Stimulated activated CD4-positive, alpha-beta T cell treated with anti-CD3 and anti-CD28 coated beads, Interleukin-12 subunit alpha, Interleukin-12 subunit beta, amount 100 ng/mL, for 24 hours (primary cell): ENCODE measurements at places on chromosomes 4 and X.

DNA sequence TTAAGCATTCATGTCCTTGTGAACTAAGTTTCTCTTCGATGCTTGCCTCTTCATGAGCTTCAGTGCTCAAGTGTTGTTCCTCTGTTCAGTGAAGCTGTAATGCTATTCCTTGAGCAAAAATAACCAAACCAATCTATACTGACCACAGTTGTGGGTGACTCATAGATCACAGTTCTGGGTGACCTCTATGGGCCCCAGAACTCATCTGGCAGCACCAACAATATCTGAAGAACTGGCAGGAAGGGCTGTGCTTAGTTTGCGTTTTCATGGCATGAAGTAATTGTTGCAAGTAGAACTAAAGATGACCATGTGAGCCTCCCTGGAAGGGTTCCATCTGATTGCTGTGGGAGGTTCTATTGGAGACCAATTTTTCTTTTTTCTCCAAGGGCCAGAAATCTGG lies 106.2 kb downstream of the CCNG2 start:
- DNase-seq = no peak

DNA sequence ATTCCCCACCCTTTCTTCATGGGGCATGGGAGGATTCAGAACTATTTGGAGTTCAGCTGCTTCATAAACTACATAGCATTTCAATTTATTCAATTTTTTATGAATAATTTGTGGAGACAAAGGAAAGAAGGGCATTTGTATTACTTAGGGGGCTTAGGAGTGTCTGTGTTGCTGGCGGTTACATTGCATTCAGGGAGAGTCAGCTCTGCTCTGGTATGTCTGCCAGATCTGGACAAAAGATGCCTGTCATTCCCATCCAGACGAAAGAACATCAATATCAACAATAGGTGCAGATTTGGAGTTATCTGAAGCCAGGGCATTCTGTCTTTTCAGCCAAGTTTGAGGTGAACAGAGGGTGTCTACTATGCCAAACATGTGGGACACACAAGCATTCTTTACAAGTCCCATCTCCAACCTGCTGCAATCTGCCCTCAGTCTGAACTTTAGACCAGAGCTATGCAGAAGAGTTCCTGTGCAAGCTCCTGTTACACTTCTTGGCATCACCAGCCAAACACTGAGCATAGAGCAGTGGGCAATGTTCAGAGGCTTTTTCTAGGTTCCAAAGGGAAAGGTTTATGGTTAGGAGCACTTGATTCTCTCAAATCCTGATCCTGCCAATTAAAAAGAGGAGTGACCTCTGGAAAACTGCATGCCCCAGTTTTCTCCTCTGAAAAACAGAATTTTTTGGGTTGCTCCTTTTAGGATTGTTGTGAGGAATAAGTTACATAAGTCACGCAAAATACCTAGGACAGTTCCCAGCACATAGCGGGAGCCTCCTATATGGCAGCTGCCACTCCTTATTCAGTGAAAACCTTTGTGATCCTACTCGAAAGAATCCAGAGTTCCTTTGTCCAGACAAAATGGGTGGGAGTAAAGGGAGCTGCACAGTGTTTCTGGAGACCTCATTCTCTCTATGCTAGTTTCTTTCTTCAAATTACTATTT lies 719.5 kb upstream of the SLIT2 start:
- no peak for DNase-seq

DNA sequence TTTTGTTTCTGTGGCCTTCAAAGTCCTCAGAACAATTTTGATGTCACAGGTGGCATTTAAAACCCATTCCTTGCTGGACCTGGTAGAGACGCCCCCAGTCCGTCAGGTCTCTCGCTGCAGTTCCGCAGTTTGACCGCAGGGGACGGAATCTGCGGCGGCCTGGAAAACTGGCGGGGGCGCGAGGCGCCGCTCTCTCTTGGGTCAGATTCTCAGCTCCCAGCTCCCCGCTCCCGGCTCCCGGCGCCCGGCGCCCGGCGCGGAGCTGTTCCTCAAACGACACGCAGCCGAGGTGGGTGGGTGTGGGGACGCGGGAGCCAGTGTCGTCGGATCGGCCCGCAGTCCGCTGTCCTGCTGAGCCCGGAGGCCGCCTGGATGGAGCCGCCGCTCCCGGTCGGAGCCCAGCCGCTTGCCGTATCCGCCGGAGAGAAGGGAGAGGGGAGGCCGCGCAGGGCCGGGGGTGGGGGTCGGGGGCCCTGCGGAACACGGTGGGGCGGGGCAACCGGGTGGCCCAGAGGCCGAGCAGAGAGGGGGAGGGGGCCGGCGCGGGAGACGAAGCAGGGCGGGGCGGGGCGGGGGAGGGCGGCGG lies at the start of gene OCRL:
Gene OCRL, plus strand, starts transcription at position 192 of the 586 bp plus-strand sequence. Its CDS starts 181 bp downstream, at position 373.
- peak; percentile 17 for DNase-seq

DNA sequence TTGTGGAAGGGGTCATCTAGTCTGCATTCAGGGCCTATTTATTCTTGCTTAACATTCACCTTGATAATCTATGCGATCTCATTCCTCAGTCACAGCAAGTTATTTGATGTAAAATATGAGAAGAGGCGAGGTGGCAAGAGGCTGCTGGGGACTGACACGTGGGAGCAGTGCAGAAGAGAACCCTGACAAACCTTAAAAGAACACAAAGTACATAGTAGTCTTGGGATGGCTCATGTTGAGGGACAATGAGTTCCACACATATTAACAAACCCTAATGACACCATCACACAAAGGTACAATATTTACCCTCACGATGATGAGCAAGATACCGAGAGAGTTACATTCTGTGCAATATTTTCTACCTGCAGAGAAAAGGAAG lies 57.5 kb downstream of the MAML3 start:
- no peak for DNase-seq

DNA sequence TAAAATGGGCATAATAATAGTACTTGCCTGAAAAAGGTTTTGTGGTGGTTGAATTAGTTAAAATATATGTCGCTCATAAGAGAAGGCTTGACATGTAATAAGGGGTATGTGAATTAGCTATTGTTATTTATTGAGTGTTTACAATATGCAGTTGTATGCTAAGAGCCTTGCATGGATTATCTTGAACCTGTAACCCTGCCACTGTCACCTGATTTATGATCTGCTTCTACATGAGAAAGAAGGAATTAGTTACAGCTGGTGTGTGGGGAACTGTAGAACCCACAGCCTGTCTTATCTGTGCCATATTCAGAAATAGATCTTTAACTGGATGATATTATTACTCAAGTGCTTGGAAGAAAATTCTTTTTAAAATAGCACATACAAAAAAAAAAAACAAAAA lies 227.7 kb downstream of the LDB2 start:
- DNase-seq = no peak

DNA sequence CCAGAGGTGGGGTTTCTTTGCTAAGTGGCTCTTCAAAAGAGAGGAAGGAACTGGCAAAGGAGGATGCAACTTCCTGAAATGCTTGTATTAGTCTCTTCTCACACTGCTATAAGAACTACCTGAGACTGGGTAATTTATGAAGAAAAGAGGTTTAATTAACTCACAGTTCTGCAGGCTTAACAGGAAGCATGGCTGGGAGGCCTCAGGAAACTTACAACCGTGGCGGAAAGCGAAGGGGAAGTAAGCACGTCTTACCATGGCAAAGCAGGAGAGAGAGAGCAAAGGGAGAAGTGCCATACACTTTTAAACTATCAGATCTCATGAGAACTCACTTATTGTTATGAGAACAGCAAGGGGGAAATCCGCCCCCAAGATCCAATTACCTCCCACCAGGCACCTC lies 505.7 kb downstream of the ZNF674 start:
- no peak for DNase-seq

- no peak for DNase-seq
Observed at GRCh38 chr4:94372228-94372978, 29.8 kb upstream of the HPGDS start.

- DNase-seq = no peak
Observed at GRCh38 chr4:128810331-128810870, 901 bp downstream of the JADE1 start.

DNA sequence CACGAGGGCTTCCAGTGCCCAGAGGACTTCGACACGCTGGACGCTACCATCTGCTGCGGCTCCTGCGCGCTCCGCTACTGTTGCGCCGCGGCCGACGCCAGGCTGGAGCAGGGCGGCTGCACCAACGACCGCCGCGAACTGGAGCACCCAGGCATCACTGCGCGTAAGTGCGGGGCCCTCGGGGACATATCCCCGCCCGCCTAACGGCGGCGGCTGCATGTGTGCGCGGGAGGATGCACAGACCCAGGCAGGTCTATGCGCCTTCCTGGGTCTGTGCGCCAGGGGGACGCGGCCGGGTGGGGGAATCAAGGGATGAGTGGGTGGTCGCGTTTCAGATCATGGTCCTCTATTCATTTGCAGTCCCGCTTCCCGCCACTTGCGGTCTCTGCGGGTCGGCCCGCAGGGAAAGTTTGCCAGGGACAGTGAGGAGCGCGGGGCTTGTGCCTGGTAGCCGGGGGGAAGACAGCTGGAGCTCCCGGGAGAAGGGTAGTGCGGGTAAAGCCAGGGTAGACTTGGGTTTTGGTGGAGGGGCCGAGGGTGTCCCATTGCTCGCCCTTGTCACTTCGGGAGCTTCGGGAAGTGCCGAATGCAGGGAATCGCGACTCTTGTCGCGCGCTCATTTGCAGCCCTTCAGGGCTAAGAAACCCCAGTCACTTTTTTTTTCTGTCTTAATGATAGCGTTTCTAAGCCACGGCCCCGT lies 1.0 kb downstream of the SHISA3 start:
- no peak for DNase-seq

- DNase-seq = no peak
Observed at GRCh38 chrX:31397119-31397518, 325.3 kb upstream of the FTHL17 start.

- no peak for DNase-seq
Observed at GRCh38 chr4:188988131-188988530, 848.9 kb downstream of the TRIML1 start.

- peak; percentile 67 for DNase-seq
Observed at GRCh38 chr4:81466841-81467671, 4.7 kb downstream of the RASGEF1B start.

DNA sequence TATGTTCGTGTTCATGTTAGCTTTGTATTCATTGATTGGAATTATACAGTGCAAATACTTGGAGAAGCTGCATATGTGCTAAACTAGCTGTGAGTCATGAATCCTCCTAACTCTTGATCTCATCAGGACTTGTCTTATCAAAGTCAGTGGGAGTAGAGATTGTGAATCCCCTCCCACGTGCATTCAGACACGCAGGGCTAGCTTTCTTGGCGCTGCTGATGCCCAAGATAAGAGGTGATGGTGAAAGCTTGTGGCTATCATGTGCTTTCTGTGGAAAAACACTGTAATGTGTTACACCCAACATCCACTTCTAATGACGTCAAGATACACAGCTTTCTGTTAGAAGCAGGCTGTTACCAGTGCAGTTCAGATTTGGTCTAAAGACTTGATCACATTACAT lies 348.7 kb upstream of the HAND2 start:
- no peak for DNase-seq

- no peak for DNase-seq
Observed at GRCh38 chr4:147839200-147839599, 107.3 kb downstream of the ARHGAP10 start.

DNA sequence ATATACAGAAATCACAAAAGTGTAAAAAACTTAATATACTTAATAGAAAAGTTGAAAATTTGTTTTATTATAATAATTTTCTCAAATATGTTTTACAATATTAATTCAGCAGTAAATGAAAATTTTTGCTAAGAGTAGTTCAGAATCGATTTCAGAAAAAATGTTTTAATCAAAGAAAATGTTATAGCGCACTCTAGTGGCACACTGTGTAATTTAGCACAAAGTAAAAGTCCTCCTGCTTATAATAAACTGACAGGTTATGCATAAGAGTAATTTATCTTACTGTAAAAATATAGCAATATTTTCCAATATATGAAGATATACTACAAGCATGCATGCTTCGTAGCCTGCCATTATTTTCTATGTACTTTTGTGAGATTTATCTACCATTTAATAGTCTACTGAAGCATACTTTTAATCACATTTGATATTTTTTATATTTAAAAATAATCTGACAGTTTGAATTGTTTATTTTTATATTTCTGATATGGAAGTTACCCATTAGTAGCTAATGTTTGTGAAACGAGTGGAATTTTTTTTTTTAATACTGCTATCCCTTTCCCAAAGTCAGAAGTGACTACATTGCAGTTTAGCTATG lies 217.9 kb upstream of the KLHL4 start:
- no peak for DNase-seq

GRCh38 chr4:78056265-78057129 lies 626 bp upstream of the FRAS1 start:
- DNase-seq = no peak

DNA sequence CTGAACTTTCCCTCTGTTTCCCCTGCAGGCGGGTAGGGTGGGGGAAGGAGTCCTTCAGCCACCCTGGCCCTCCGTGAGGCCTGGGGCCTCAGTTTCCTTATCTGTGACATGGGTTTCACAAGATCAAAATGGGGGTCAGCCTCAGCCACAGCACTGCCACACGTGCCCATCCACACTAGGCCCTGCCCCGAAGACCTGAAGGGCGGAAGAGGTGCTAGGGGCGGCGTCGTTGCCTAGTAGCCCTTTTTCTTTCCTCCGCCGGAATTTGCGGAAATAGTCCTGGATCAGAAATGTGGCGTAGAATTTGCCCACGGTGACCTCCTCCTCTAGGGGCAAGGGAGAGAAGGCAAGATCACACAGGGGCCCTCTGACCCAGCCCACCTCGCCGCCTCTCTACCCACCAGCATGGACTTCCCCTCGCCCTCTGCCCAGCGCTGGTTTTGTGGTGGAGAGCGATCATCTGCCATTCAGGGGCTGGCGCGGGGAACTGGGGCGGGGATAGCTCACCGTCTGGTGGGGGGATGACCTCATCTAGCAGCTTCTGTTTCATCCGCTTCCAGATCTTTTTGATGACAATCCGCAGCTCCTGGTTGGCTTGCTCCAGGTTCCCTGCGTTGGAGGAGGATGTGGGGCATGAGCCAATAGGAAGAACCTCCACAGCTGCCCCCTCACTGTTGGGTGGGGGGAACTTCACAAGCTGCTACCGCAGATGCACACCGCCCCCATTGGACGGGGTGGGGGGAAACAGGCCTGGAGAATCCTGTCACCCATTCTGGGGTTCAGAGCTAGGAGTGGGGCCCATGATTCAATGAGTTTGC lies 9.7 kb upstream of the SYP start:
- no peak for DNase-seq

GRCh38 chr4:10243856-10244255 lies 127.3 kb upstream of the WDR1 start:
- DNase-seq = no peak

GRCh38 chr4:128307123-128307571 lies 19.5 kb upstream of the PGRMC2 start:
- DNase-seq = no peak

DNA sequence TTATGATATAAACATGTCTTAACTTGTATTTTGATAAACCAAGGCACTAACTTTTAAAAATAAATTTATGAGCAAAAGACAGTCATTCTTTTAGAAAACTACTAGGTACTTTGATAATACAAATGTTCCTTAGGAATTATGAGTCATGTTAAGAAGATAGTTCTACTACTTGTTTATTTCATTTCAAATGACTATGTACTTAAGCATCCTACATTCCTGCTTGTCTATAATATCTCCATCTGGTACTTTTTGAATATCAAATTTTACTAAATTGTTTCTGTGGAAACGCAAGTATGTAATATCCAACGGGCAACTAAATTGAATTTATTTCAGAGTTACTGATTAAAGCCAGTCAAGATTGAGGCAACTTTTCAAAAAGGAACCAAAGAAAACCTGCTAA lies 61.8 kb downstream of the CAMK2D start:
- no peak for DNase-seq
